Calu3 (cell line): ENCODE measurements at places on chromosomes 3 and 15. TPM values are rescaled to one million over a fixed set of nuclear protein-coding genes. Genes with fewer than 3 reads are reported as not detected.

DNA sequence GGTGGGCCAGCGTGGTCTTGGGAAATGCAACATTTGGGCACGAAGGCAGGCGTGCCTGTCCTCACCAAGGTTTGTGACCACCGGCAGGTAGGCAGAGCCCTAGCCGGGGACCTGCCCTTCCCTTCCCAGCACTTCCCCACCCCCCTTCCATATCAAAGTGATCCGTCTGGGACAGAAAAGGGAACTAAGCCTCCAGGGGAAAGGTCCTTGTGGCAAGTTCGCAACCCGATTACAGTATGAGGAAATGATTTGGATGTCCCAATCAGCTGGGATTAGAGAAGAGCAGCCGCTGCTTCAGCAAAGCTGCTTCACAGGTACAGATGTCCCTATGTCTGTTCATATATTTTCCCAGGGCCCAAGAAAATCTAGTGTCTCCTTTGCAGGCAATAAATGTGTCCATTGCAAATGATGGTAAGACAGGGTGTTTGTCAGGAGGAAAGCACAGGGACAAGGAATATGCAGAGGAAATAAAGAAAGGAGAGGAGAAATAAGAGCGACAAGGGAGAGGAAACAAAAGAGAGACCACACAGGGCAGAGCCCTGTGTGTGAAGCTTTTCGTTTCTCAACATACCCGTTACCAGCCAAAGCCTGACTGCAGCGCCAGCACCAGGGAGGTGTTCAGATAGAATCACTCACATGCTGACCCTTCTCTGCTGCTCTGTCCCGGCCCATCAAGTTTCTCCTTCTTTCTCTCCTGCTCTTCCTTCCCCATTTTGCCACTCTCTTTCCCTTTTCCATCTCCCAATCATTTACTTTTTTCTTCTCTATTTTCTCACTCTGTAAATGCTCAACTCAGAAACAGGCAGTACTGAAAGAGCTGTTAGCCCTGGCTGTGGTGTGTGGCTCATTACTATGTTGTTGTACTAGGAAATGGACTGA lies 17.4 kb upstream of the SECISBP2L start:
- H3K4me3 ChIP-seq = no peak overlapping the region
- H3K27ac ChIP-seq = no peak overlapping the region
- H3K4me1 ChIP-seq = no peaks in the 10 kb centered on the region
- no peaks in the 10 kb centered on the region for H3K36me3 ChIP-seq
- DNase-seq = no peak

The C2CD4B gene
- total RNA-seq = 18.8 and 29.9 TPM in 2 replicates

The CFAP44 gene
- 12.9 and 13.1 TPM in 2 replicates for total RNA-seq

The CD80 gene
- not detected in 2 replicates for total RNA-seq

DNA sequence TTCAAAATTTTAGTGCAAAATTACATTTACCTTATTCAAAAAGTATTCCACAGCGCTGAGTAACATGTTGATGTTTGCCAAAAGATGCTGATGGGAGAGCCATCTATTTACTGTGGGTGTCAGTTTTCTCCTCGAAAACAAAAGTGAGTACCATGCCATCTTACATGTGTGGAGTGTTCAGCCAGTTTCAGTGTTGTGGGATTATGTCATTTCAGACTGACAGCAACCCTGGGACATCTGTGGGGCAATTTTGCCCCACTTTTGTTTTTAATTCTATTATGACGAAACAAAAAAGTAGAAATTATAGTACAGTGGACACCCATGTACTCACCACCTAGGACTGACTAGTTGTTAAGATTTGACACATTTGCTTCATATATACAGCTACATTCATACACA lies 19.6 kb downstream of the SLCO3A1 start:
- H3K27ac ChIP-seq = no peak overlapping the region
- peaks cover 4% of the 10 kb centered on the region for H3K36me3 ChIP-seq
- DNase-seq = no peak
- H3K4me3 ChIP-seq = no peak overlapping the region
- no peaks in the 10 kb centered on the region for H3K27me3 ChIP-seq
- peaks cover 24% of the 10 kb centered on the region for H3K4me1 ChIP-seq

The RBPMS2 gene
- total RNA-seq = 1.4 and 1.6 TPM in 2 replicates
